HT-29 (cell line): ENCODE measurements at places on chromosomes 13 and 19. TPM values are rescaled to one million over a fixed set of nuclear protein-coding genes. Genes with fewer than 3 reads are reported as not detected.

DNA sequence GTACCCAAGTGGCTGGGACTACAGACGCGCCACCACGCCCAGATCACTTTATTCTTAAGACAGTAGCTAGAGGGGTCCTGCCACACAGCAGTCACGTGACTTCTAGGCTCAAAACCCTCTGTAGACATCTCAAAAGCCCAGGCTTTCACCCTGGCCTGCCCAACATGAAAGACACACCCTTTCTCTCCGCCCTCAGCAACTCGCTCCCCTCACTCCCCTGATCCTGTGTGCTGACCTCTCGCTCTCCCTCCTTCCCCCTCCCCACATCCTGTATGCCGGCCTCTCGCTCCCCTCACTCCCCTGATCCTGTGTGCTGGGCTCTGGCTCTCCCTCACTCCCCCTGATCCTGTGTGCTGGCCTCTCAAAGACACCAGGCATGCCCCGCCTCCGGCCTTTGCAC lies 77.4 kb downstream of the SLC15A1 start:
- DNase-seq, result no peak

- DNase-seq, result no peak
Observed at GRCh38 chr19:20660473-20661140, 764 bp downstream of the ZNF626 start.

GRCh38 chr19:48741129-48741999 lies 954 bp upstream of the RASIP1 start:
- peak; percentile 49 for DNase-seq

The IFNL1 gene
- not detected in 2 replicates for total RNA-seq

DNA sequence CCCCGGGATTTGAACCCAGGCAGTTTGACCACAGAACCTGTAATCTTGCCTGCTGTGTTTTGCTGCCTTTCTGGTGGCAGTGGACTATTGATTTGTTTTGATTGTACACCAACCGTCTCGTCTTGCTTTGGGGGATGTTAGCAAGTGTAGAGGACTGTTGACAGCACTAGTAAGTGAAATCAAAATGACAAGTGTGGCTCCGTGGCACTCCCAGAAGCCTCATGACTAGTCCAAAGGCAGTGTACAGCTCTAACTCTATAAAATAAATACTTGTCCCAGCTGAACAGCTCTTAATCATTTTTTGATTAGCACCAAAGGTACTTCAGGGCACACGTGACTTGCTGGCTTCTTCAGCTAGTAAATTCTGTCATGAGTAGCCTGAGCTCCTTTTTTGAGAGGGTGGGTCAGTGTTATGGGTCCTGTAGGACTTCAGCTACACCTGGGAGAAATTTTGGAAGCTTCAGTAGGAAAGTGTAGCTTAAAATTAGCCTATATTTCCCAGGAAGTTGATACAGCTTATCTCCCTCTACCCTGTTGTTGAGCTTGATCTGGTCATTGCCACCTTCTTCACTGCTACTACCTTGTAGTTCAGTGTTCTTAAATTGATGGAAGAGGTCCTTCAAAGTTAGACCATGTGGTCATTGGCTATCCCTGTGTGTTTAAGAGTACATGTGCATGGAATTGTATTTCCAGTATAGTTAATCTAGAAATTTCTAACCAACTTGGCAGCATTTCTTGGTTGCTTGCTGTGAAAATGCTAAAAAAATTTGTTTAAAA lies 15.1 kb downstream of the TM9SF2 start:
- no peak for DNase-seq

GRCh38 chr13:37065890-37066526 lies 6.5 kb upstream of the SUPT20H start:
- no peak for DNase-seq

The PEG3 gene
- total RNA-seq, result not detected in 2 replicates

GRCh38 chr13:113152984-113153809 lies 5.3 kb upstream of the PROZ start:
- no peak for DNase-seq

- DNase-seq, result no peak
Observed at GRCh38 chr13:22883262-22883840, 297.4 kb upstream of the SGCG start.

The ZNF835 gene
- total RNA-seq, result not detected in 2 replicates

DNA sequence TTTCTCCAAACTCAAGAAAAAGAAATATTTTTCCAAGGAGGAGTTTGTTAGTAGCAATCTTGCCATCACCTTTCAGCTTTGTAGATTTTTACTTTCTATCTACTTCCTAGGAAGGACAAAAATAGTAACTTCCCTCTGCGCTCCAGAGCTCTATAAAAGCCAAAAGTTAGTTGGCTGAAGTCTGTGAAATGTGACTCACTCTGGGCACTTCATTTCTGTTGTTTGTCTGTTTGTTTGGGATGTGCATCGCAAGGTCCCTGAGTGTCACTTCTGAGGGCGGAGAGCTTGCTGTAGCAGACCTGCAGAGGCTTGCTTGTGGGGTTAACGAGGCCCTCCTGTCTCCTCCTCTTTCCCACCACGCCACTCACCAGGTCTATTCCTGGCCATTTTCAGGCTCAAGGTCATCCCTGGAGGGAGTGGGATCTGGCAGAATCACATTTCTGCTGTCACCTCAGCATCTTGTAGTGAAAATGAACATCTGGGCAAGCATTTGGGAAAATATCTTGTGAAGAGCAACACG lies 307.6 kb downstream of the GPC6 start:
- DNase-seq, result no peak

The SLC7A9 gene
- total RNA-seq, result 0.28 and 0.60 TPM in 2 replicates

DNA sequence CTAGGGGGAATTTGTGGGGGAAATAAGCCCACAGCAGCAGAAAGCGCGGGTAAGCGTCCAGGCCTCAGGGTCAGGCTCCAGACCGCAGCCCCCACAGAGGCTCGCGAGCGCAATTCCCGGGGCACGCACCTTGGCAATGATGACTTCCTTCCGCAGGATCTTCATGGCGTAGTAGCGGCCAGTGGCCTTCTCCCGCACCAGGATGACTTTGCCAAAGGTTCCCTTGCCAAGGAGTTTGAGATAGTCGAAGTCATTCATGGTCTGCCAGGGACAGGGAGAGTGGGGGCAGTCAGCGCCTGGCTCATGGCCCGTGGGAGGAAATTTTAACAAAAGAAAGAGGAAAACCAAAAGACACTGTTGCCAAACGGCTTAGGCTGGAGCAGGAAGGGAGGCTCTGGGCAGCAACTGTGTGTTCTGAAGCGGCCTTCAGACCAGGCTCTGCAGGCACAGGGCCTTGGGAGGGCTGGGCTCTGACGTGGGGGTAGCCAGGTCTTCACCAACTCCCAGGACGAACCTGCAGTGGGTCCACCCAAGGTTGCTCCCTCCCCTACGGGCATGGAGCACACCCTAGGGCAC lies 15.4 kb upstream of the CCNP start:
- no peak for DNase-seq

The LAIR2 gene
- total RNA-seq, result not detected in 2 replicates

DNA sequence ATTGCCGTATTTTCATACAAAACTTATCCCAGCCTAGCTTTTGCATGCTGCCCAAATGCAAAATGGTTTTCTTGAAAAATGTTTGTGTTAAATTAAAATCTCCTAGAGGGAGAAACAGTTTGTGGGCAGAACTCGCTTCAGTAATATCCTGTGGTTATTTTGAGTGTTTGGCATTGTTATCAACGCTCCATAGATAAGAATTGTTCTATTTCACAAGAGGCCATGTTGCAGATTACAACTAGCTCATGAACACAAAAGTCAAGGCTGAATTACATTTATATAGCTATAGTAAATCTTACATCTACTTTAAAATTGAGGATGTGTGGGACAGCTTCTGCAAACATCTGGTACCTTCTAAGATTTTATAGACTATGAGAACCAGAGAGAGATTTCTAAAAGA lies 447.9 kb downstream of the DCT start:
- no peak for DNase-seq

DNA sequence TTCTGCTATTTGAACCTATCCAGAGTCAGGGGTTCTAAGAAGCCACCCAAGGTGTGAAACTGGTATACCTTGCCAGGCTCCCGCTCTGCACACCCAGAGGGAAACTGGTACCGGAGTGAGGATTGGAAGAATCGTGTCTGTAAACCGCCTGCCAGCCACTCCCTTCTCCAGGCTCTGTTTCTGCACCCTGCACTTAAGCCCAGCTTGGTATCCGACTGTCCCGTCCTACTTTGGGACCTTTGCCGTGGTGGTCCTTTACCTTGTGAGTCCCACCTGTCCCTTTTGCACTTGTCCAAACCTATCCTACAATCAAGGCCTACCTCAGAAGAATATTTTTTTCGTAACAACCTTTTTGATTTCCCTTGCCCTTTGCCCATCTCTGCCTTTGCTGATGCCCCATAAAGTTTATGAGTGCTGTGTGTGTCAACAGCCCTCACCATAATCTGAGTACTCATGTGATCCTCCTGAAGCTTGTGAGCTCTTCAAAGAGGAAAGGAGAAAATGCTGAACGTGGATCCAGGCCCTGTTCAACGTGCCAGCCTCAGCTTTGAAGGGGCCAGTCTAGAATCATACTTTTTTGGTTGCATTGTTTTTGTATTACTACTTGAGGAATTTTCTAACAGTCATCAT lies 44.7 kb downstream of the GARRE1 start:
- DNase-seq, result peak; percentile 25
